ENCODE measurements at places on chromosomes 2 and 18.

GRCh38 chr2:46377101-46377581 lies 79.9 kb downstream of the EPAS1 start:
- no peak for DNase-seq

GRCh38 chr2:235077046-235077445 lies 125.2 kb downstream of the SH3BP4 start:
- no peak for DNase-seq

- no peak for DNase-seq
These were observed 21.1 kb downstream of the EMX1 start for GRCh38 chr2:72938455-72938854.

DNA sequence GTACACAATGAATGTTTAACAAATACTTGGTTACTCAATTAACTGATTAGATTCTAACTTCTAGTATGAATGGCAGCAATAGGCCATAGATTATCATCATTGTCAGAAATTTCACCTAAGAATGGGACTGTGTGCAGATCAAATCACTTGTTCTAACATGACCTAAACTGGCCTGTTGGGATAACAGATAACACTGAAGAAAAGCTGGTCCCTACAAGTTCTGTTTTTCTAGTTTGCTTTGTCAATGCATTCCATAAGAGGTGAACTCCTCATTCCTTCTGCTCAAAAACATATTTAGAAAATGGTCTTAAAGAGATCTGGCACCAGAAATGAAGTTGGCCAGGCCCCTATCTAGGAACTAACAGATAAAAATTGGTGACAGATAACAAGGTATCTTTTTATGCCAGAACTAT lies 175.4 kb downstream of the THADA start:
- DNase-seq: no peak

GRCh38 chr2:39902103-39902502 lies 123.0 kb upstream of the THUMPD2 start:
- no peak for DNase-seq

- DNase-seq: no peak
These were observed 41.6 kb downstream of the NIFK start for GRCh38 chr2:121695171-121695451.

GRCh38 chr18:54608028-54608642 lies 17.1 kb downstream of the DYNAP start:
- no peak for DNase-seq

GRCh38 chr2:145194673-145195072 lies 674.8 kb upstream of the ZEB2 start:
- no peak for DNase-seq

DNA sequence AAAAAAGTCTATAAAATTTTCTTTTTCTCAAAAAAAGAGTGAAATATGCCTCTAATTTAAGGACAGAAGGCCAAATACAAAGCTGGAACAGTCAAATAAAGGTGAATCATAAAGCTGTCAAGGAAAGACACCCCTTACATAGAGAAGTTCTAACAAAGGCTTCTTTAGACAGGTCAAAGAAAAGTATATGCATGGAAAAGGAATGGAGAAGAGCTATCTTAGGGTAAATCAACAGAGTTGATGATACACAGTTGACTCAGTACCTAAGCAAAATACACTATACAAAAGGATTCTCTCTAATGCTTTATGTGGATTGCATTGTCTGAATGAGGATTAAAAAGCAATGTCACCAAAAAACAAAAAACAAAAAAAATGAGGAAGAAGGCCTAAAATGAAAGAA lies 214.8 kb downstream of the TXNL1 start:
- DNase-seq: no peak

- DNase-seq: no peak
These were observed 223.4 kb upstream of the SMAD2 start for GRCh38 chr18:48153613-48154481.

DNA sequence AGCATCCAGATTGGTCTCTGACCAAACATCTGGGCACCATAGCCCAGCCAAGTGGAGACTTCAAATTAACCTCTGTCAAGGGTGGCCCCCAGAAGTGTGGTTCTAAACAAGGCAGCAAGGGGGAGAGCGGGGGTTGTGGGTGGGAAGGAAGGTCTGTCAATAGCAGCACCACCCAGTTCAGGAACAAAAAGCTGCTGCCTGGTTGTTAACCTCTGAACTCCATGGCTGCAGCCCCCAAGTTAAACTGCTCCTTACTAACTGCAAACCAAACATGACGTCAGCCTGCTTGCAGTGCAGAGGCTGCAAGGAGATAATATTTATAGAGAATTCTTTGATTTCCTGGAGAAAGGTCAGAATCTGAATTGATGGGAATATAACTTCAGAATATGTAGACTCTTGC lies 76.5 kb downstream of the ARL4C start:
- no peak for DNase-seq

DNA sequence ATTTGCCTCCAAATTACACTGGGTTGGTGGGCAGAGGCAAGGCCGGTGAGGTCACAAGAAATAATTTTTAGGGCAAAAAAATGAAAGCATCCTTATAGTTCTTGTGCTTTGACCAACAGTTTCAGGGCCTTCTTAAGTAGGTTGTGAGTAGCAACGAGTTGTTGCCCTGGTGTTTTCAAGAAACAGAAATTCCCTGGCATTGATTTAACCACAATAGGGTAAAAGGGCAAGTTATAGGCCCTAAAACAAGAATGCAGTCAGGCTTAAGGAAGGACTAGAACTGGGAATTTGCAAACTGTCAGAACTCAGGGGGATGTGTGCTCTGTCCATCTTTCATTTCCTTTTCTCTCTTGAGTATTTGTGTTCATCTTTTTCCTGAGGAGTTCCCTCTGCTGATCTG lies 46.1 kb upstream of the STPG4 start:
- no peak for DNase-seq

DNA sequence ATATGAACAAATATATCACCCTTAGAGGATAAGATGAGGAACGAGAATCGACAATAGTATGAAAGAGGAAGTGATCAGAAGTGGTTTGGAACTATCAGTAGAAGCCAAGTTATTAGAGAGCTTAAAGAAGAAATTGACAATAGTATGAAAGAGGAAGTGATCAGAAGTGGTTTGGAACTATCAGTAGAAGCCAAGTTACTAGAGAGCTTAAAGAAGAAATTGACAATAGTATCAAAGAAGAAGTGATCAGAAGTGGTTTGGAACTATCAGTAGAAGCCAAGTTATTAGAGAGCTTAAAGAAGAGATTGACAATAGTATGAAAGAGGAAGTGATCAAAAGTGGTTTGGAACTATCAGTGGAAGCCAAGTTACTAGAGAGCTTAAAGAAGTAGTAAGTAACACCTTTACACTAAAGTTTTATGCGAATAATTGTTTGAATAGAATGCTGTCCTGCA lies 175.5 kb downstream of the ZNF407 start:
- no peak for DNase-seq

GRCh38 chr2:151204756-151205155 lies 56.9 kb downstream of the RBM43 start:
- DNase-seq: no peak

DNA sequence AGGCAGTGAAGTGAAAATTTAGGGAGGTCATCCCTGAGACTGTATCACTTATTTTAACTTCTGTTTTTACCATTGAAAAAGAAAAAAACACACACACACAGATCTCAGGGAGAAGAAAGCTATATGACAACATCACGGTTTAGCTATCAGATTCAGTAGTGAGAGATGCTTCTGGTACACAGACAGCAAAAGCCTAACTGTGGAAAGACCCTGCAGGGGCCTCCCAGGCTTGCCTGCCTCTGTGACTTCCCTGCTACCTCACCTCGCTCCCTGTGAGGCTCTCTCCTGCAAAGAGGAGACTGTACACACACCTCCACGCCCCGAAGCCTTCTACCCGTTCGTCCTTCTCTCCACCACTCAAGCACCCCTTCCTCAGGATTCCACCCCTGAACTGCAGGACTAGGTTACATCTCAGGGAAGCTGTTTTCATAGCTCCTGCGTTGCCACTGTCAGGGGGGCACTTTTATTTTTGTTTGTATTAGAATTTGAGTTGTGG lies 86.3 kb downstream of the EPB41L3 start:
- no peak for DNase-seq

DNA sequence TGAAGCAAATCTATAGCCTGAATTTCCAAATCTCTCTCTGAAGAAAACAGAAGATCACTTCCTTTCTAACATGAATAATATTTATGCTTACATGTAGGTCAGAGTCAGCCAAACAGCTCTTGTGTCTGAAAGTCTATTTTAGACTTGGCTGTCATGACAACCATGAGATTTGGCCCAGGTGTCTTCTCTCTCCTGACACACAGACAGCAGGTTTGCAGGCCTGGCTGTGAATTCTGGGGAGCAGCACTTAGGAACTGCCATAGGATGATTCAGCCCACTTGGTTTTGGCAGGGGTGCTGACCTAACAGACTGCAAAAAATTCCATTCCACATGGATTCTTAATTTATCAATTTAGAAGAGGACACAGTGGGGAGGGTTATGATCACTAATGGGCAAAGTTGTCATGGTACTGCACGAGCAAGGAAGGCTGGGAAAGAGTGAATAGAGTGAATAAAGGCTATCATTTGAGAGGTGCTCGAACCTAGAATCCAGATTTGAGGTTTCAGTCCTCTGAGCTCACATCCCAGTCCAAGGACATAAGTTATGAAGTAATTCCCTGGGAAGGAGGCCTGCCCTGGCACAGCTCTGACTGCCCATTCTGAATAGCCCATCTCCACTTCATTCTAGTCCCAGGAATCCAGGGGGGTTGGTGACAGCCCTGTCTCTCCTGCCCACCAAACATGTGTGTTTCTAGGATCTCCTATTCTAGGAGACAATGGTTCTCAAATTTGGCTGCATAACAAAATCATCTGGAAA lies 453.9 kb upstream of the TRIB2 start:
- no peak for DNase-seq

- no peak for DNase-seq
These were observed 62.8 kb downstream of the INO80D start for GRCh38 chr2:206023183-206023582.

DNA sequence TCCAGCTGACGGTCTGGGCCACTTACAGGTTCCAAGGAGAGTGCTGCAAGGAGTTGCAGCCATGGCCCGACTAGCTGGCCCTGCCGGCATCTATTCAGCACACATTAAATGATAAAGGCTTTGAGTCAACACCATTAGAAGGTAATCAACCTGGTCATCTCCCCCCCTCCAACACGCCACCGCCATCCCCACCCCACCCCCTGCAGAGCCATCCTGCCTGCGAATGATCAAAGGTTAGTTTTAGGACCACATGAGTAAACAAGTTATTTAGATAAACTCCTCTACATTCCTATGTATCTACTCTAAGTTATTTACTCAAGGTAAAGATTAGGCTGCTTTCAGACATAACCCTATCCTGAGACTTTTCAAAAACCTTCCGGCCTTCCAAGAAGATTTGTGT lies 349.3 kb upstream of the SLC39A10 start:
- DNase-seq: no peak

GRCh38 chr2:120901201-120901600 lies 165.5 kb downstream of the GLI2 start:
- no peak for DNase-seq

- DNase-seq: no peak
These were observed 105.0 kb downstream of the LTBP1 start for GRCh38 chr2:33051586-33052360.

DNA sequence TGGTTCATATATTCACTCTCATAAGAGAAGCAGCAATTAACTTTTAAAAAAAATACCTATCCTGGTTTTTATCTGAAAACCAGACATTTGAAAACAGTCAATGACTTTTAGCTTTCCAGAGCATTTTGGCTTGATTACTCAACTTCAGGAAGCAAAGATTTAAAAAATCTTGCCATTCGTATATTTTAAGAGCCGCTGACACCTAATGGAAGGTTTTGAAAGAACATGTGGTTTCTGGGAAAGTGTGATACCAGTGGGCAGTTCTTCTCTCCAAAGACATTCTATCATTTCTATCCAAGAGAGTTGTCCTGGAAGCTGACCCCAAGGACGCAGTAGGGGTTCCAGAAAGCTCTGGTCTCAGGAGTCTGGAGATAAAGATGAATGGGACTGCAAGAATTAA lies 234.7 kb downstream of the TTC32 start:
- DNase-seq: no peak

DNA sequence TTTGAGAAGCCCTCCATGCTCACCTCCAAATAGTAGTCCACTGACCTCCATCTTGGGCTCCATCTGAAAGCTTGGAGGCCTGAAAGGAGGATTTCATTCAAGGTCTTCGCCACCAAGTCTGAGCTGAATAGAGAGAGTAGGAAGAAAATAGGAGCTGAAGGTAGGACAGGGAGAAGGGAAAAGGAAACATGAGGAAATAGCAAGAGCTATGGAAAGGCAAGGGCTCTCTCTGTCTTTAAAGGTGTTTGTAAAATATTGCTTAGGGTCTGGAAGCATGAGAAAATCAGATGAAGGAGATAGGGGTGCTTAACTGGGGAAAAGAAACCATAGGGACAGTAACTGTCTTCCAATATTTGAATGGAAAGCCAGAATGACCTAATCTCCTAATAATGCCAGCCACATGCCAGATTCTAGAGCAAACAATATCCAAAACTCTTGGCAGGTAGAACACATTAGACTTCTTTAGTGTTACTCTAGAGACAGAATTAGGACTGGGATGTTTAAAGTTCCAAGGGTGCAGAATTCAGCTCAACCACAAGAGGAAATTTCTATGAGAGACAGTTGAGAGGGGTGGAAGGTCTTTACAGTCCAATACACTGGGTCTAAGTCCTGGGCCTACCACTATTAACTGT lies 67.4 kb downstream of the NAB1 start:
- DNase-seq: no peak

DNA sequence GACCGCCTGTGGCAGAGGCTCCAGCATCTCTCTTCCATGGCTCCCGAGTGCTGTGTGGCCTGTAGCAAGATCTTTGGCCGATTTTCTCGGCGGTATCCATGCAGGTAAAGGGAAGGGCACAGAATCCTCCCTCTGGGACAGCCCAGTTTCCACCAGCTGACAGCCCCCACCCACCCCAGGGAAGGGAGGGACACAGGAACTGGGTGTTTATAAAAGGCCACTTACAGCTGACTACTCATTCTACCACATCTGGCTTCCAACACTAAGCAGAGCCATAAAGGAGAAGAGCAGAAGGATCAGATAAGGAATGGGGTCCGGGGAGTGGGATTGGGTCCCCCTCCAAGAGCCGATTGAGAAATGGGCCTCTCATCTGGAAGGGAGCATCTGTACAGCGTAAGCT lies 20.2 kb downstream of the RUFY4 start:
- DNase-seq: no peak

DNA sequence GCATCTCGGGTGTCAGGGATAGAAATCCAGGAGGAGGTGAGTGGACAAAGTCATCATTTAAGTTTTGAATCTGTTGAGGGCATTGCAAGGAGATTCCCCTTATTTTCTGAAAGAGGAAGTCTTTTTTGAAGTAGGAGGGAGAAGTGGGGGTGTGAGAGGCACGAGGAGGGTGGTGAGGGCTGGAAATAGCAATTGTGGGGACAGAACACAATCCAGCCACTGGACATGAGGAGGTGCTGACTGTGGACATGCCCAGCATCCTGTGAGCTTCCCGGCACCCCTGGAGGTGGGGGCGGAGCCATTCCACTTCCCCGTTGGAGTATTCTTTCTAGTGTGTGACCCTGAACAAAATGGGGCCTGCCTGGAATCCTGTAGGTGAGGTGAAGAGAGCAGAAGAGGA lies 310.7 kb upstream of the EPAS1 start:
- no peak for DNase-seq

GRCh38 chr2:220227266-220227920 lies 600.0 kb downstream of the SLC4A3 start:
- no peak for DNase-seq

Measured in stimulated activated CD4-positive, alpha-beta T cell treated with anti-CD3 and anti-CD28 coated beads, Interleukin-1b, Interleukin-23, amount 100 ng/mL, for 1 hour (primary cell).